ENCODE measurements at places on chromosomes 1 and 21. TPM values are rescaled to one million over a fixed set of nuclear protein-coding genes. Genes with fewer than 3 reads are reported as not detected.

DNA sequence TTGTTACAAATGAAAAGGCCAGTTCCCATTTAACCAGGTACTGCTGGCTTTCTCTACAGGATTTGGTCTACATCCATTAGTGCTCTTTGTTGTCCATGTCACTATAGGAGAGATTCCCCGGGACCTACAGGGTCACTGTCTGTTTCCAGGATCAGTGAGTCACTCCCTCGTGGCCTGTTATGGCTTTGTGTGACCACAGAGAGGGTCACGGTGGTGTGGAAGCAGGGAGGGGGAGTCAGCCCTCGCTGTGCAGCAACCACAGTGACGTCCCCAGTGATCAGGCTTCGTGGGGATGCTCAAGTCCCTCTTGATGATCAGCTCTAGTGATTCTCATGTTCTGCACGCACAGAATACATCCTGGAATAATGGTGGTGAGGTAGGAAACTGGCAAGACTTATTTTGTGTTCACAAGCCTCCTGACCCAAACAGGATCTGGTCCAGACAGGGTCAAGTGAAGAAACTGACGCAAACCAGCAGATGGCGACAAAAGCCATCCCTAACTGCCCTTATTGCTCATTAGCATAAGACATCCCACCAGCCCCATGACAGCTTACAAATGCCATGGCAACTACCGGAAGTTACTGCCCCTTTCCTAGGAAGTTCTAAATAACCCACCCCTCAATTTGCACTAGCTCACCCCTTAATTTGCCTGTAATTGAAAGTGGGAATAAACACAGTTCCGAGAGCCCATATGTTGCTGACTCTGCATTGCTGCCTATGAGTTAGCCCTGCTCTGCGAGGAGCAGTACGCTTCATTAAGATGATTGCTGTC lies 98.5 kb downstream of the DISC1 start:
- peak; percentile 22 for DNase-seq

DNA sequence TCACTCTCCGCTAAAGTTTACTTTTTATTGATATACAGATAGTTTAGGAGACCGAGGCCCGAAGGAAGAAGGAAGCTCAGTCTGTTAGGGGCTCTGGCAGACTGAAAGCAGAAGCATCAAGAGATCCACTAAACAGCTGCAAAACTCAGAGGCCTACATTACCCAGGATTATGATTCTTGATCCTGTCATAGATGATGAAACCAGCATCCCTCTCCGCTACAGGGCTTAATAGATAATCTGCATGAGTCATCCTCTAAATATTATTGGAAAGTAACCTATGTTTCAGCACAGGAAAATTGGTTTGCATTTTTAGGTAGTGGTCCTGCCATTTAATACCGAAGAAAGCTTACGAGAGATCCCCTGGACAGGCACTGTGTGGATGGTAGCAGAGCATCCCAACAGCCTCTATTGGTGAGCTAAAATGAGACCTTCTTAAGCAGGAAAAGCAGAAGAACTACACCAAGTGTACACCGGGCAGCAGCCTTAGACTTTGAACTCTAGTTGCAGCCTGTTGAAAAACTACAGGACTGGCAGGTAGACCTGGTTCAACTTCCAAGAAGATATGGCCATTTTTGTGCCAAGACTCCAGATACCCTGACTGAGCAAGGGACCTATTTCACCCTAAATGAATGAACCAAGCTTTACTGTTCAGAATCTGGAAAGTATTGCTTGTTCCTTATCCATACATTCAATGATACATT lies 6.8 kb downstream of the CASQ2 start:
- DNase-seq, result no peak

DNA sequence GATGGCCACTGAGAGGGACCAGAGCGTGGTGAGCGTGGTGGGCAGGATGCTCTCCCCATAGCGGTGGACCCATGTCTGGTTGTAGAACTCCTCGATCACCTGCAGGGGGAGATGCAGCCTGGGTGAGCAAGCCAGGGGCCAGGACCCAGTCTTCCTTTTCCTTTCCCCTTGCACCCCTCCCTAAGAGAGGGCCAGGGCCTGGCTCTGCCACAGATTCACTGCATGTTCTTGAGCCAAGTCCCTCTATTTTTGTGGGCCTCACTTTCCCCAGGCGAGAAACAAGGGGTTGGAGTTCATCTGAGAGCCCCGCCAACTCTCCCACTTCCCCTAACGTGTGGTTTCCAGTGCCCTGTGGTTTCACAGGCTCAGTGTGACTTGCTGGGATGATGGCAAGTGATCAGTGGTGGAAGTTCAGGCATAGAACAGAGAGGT lies 27.5 kb downstream of the SLC2A1 start:
- peak; percentile 70 for DNase-seq

DNA sequence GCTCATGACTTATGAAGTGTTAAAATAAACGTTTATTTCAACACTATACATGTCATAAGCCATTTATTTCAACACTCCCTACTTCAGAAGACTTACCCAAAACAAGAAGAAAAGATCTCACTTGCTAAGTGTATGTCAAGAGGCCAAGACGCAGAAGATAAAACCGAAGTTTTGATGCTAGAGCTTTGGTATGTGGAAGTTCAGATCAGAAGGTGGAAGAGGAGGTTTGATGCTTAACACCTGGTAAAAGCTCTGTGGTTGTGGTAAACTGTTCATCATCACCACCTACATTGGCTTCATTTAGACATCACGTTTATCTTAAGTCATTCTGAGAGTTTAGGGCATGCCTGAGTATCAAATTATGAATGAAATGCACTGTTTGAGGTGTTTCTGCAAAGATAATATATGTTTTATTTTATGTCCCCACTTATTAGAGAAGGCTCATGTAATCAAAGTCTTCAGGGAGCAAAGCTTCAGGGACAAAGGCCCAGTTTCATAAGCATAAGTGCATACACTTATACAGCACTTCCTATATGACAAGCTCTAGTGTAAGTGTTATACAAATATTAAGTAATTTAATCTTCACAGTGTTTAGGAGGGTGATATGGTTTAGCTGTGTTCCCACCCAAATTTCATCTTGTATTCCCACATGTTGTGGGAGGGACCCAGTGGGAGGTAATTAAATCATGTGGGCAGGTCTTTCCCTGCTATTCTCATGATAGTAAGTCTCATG lies 533.3 kb downstream of the PTBP2 start:
- no peak for DNase-seq

DNA sequence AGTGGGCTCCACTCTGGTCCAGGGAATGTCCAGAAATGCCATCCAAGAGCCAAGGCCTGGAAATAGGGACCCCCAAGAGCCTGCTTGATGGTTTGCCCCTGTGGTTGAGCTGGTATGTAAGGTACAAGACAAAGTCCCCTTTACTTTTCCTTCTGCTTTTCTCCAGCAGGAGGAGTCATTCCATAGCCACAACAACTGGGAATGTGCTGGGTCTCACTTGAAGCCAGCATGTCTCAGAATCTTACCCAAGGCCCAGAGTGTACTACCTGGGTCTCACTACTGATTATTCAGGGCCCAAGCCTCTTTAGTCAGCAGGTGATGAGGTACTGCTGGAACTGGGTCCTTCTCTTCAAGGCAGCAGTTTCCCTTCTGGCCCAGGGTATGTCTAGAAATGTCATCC lies 62.1 kb upstream of the CD55 start:
- no peak for DNase-seq

DNA sequence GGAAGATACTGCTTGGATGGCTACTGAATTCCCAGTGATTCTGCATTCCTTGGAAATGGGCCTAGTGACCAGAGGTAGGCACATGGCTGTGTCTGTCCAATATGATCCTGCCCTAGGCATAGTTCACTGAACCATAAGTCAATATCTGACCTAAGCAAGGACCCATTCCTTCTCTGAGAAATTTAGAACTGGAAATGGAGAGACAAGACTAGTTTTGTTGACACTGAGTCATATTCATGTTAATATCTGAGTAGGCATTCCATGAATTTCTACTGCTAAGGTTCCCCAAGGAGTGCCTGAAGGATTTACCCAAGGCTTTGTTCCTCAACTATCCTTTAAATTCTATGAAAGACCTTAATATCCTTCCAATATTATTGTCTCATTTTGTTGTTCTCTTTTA lies 329.8 kb upstream of the BEND5 start:
- no peak for DNase-seq

DNA sequence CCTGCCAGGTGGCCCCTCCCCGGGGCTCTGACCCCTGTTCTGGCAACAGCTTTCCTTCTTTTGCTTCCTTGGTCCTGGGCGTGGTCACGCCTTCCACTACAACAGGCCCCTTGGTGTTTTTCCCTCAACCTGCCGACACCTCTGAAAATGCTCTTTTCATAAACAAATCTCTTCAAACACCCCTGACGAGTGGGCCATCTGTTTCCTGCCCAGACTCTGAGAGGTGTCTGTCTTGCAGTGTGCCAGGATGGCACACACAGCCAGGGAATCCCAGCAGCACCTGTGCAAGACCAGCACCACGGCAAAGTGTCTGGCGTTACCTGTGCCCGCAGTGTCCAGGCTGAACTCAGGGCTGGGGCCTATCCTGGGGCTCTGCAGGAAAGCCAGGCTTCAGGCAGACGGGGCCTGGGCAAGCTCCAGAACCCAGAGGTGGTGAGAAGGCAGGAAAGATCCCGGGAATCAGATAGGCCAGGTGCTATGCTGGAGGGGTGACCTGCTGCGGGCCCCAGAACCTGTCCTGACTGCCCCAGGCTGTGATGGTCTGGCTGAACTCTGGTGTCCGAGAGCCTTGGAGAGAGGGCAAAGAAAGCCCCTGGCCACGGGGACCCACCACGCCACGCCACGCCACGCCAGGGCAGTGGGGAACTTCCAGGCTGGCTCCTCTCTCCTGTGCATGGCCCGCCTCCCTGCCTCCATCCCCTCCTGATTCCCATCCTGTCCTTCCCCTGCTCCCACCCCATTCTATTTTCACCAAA lies 88.9 kb downstream of the SIK1 start:
- no peak for DNase-seq

DNA sequence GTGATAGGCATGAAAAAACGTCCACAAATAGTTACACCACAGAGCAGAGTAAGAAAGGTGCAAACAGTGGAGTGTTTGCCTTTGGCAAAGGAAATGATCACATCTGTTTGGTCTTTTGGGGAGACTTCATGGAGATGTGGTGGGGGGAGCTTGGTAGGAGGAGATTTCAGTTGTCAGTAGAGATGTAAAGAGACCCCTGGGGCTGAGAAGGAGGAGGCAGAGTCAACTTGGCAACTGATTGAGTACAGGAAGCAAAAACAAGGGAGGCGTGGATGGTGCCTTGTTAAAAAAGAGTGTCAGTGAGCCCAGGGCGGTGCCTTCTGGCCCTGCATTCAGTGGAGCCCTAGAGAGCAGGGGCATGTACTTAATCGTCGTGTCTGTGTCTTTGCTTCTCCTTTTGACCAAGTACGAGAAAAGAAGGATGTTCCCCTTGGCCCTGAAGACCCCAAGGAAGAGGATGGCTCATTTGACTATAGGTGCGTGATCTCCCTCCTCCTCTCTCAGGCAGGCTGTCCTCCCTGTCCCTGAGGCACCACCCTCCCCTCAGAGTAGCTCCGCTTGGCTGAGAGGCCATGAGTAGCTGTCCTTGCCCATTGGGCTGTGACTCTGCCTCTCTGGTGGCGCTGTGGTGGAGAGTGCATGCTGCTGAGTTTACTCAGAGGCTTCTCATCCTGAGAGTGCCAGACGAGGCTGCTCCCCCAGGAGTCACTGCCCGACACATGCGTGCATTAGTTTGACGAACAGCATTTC lies 30.4 kb upstream of the CNTN2 start:
- DNase-seq, result no peak

GRCh38 chr21:16194788-16195537 lies 465.2 kb downstream of the USP25 start:
- DNase-seq, result no peak

- DNase-seq, result no peak
These were observed 3.6 kb upstream of the KIAA2013 start for GRCh38 chr1:11929849-11930248.

DNA sequence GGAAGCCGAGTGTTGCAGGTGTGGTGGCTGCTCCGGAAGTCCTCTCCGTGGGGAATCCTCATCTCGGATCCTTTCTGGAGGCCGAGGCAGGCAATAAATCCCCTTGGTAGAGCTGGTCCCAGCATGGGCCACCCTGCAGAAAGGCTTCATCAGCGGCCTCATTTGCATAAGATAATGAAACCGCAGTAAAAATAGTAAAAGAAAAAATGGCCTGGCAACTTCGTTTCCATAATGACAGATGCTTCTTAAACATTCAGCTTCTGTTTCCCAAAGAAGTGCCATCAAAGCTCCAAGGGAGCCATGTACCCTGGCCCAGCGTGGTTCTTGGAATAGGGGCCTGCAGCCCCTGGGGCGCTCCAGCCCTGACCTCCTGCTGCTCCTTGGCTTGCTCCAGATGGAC lies 244.1 kb downstream of the GRIK3 start:
- no peak for DNase-seq

GRCh38 chr21:33753886-33754285 lies 111.6 kb downstream of the ITSN1 start:
- no peak for DNase-seq

DNA sequence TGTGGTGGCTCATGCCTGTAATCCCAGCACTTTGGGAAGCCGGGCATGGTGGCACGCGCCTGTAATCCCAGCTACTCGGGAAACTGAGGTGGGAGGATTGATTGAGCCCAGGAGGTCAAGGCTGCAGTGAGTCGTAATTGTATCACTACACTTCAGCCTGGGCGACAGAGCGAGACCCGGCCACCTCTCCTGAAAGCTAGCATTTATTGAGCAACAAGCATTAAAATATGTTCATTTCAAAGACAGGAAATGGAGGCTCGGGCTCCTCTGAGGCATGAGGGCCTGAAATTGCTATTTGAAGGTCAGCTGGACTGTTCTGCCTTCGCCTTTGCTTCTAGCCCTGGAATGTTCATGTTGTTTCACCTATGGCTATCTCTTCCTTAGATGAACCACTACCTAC lies 34.5 kb downstream of the SPATA21 start:
- no peak for DNase-seq

GRCh38 chr1:202205523-202206190 lies 12.1 kb downstream of the LGR6 start:
- DNase-seq, result no peak

DNA sequence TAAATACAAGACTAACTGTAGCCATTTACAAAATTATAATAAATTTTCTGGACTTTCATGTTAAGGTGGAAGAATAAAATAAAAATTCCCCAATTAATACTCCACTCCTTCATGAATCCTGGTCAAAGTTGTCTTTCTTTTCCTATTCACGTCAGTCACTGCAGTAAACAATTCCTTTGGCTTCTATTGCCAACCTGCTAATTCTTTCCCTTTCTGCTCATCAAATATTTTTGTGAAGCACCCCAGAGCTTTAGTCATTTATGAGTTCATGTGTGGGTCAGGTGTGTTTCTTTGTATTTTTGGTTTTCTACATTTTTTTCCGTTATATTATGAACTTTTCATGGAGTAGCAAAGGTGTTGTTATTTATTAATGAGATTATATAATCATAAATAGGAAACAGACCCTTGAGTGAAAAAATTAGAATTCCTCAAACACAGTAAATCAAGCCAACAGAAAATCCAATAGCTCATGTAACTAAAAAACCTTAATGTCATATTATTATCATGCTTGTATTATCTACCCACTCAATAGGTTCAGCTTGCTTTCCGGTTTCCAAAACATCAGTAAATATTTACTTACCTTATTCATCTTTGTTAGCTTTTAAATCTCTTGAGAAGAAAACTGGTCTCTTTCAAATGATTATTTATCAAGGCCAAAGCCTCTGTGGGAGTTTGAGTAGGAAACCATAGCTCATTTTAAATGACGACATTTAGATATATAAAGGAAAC lies 29.6 kb upstream of the PLA2G4A start:
- DNase-seq, result no peak

GRCh38 chr1:216140730-216141524 lies 282.3 kb downstream of the USH2A start:
- no peak for DNase-seq

CENPL gene
- 38.3 TPM for total RNA-seq

GPR3 gene
- 0.81 TPM for total RNA-seq

PLA2G5 gene
- not detected for total RNA-seq

C8B gene
- total RNA-seq, result not detected

KIF26B gene
- total RNA-seq, result 0.34 TPM

LRRC38 gene
- total RNA-seq, result not detected
